ENCODE measurements at places on chromosomes 12 and 14.

GRCh38 chr14:66530526-66530925, 22.6 kb downstream of the GPHN start:
- no peak overlapping the region for H3K4me3 ChIP-seq
- no peaks in the 10 kb centered on the region for H3K27me3 ChIP-seq
- no peaks in the 10 kb centered on the region for H3K4me1 ChIP-seq
- H3K27ac ChIP-seq = no peak overlapping the region
- DNase-seq = no peak
- H3K36me3 ChIP-seq = no peaks in the 10 kb centered on the region

GRCh38 chr14:22598099-22598895, at the start of gene ABHD4:
ABHD4 (plus strand) TSS chr14:22598300; CDS start chr14:22598307, 7 bp downstream.
- H3K36me3 ChIP-seq = peaks cover 18% of the 10 kb centered on the region
- peaks cover 27% of the 10 kb centered on the region for H3K4me1 ChIP-seq
- peak within 1 kb of the TSS; percentile 85 for H3K27ac ChIP-seq
- peak; percentile 92 for DNase-seq
- H3K4me3 ChIP-seq = peak within 1 kb of the TSS; percentile 88
- H3K27me3 ChIP-seq = no peaks in the 10 kb centered on the region

- DNase-seq = no peak
- H3K4me1 ChIP-seq = no peaks in the 10 kb centered on the region
- peaks cover under 1% of the 10 kb centered on the region for H3K27me3 ChIP-seq
- no peaks in the 10 kb centered on the region for H3K36me3 ChIP-seq
- H3K4me3 ChIP-seq = no peak overlapping the region
Measured at GRCh38 chr12:4140581-4141301, 132.8 kb upstream of the CCND2 start.

DNA sequence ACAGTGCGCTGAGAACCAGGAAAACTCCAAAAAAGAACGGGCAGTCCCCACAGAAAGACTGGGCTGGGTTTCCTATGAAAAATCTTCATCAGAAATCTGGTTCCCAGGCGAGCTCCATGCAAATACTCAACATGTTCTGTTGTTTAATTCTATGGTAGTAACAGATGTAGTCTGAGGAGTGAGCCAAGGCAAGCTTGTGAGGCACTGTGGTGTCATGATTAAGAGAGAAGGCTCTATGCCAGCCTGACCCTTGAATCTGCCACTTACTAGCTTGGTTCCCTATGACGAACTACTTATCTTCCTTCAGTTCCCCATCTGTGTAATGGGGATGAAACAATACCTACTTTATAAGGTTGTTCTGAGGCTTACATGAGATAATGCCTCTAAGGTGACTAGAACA, 10.7 kb downstream of the POMT2 start:
- peaks cover 25% of the 10 kb centered on the region for H3K4me1 ChIP-seq
- peaks cover 10% of the 10 kb centered on the region for H3K36me3 ChIP-seq
- no peak overlapping the region for H3K4me3 ChIP-seq
- H3K27ac ChIP-seq = no peak overlapping the region
- no peak for DNase-seq
- no peaks in the 10 kb centered on the region for H3K27me3 ChIP-seq

GRCh38 chr12:110186059-110186458, 61.9 kb downstream of the IFT81 start:
- H3K4me1 ChIP-seq = peaks cover 32% of the 10 kb centered on the region
- H3K4me3 ChIP-seq = no peak overlapping the region
- no peak for DNase-seq
- peaks cover 32% of the 10 kb centered on the region for H3K36me3 ChIP-seq
- H3K27ac ChIP-seq = no peak overlapping the region

Data from tibial artery (tissue), 4 donors.